ENCODE measurements at places on chromosomes 3 and 15.

DNA sequence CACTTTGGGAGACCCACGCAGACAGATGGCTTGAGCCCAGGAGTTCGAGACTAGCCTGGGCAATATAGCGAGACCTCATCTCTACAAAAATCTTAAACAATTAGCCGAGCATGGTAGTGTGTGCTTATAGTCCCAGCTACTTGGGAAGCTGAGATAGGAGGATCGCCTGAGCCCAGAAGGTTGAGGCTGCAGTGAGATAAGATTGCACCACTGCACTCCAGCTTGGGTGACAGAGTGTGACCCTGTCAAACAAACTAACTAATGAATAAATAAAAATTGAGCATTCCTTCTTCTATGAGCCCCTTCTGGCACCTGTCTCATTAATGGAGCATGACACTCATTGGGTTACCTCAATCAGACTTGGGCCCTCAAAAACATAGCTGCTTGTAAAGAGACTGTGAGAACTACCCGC is 7.5 kb downstream of the ZDHHC3 start:
- DNase-seq, result no peak

DNA sequence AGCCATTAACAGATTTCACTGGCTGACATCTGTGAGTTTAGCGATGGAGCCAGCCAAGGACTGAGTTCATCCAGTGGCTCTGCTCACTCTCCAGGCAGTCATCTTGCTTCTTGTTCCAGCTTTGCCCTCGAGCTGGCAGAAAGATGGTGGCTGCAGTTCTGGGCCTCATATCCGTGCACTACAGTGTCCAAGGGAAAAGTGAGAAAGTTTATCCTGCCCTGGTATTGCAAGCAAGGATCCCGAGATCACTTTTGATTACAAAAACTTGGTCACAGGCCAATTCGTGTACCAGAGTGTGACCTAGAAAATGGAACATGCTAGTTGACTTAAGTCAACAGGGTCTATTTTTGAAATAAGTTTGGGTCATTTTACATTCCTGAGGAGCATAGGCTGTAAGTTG is 288.0 kb upstream of the CHRM5 start:
- no peak for DNase-seq

- no peak for DNase-seq
Measured at GRCh38 chr3:10726787-10727186, 89.2 kb upstream of the SLC6A11 start.

DNA sequence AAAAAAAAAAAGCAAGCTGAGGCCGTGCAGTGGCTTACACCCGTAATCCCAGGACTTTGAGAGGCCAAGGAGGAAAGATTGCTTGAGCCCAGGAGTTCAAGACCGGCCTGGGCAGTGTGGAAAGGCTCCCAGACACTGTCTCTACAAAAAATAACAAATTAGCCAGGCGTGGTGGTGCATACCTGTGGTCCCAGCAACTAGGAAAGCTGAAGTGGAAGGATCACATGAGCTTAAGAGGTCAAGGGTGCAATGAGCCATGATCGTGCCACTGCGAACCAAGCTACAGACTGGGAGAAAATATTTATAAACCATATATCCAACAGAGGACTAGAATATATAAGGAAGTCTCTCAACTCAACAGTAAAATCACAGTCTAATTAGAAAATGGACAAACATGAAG is 10.0 kb downstream of the KLHDC8B start:
- DNase-seq, result no peak

DNA sequence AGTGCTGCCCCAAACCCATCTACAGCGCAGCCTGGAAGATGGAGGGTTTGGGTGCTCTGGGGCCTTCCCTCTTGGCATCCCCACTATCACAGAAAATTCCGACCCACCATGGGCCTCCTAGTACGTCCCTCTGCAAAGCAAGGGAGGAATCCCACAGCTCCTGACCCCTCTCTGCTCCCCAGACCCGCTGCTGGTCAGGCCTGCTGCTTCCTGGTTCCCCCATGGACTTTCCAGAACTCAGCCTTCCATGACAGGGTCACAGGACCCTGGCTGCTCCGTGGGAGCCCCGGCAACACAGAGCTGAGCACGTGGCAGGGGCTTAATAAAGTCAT is 3.1 kb upstream of the LOXL1 start:
- DNase-seq, result no peak

DNA sequence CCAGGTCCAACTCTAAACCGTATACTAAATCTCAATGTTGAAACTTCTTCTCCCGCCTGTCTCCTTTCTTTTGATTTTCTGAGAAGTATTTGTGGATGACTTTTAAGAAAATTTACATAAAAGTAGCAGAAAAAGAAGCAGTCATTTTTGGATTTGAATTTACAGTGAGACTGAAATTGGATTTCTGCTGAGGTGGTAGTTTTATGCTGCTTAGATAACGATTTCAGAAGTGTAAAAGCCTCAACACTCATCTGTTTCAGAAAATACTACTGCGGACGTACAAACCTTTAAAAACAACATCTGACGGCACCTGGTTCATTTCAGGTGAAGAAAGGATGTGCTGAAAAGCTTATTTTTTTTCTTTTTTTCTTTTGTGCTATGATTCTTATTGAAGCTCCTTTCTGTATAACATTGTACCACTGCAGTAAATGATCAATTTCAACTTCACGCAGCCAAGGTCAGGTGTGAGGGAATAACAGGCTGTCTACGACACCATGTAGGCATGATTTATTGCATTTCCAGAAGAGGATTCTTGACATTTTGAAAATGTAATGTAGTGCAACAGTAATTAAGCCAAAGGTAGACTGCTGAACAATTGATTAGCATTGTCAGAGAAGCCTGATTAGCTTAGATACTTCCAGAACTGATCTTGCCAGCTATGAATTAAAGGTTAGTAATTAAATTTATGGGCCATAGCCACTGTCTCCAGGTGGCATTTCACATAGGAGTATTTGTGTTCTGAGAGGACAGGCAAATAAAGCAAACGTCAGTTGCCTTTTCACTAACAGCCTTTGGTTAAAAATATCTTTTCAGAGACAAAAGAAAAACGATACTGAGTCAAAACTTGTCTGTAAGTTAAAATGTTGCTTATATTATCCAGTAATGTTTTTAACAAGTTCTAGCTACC is 134.6 kb upstream of the KBTBD8 start:
- no peak for DNase-seq

DNA sequence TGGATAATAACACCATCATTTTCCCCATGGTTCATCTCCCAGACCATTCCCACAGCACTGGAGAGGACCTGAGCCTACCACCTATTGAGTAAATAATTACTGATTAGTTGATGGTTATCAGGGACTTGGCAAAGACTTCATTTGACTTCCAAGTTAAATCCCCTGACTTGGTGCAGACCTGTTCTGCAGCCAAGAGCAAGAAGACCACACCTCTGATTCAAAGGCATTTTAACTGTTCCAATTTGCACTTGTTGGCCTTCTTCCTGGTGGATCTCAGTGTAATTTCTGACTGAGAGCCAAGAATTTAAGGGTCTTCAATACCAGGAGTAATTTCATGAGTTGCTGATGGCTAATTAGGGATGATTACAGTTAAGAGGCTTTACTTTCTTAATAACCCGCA is 24.0 kb downstream of the THSD4 start:
- no peak for DNase-seq

DNA sequence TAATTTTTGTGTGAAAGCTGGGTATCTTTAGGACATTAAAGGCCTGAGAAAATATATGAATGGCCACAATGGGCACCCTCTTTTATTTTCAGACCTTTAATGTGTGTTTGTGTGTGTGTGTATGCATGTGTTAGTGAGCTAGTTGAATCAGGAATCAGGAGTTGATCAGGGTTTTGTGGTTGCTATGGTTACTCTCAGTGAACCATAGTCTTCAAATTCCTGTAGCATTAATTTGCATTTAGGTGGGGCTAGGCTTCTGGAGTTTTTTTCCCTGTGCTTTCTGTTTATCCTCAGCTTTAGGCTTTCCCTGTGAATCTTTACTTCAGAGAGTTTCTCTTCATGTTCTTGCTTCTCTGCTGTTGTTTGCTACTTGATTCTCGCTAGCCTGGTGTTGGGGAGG is 122.0 kb upstream of the ONECUT1 start:
- no peak for DNase-seq

DNA sequence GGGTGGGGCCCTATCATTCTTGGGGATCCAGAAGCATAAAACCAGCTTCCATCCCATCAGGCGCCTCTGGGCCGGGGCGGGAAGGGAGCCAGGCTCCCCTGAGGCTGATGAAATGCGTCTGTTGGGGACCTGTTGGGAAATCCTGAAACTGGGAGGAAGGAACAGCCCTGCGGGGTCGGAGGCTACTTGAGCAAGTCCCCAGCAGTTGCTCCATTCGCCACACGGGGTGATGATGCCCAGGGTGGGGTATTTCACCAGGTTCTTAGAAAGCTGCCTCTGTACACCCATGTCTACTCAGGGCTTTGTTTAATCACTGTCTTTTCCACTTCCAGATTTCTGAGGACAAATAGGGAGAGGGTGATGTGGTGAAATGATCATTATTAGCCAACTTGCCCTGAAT is 25.4 kb upstream of the TSEN2 start:
- DNase-seq, result no peak

- DNase-seq, result no peak
Measured at GRCh38 chr3:182115328-182116015, 403.7 kb downstream of the SOX2 start.

GRCh38 chr3:47803480-47804025 is 615 bp downstream of the DHX30 start:
- no peak for DNase-seq

GRCh38 chr15:48433226-48433886 is 102.1 kb downstream of the DUT start:
- DNase-seq, result no peak

DNA sequence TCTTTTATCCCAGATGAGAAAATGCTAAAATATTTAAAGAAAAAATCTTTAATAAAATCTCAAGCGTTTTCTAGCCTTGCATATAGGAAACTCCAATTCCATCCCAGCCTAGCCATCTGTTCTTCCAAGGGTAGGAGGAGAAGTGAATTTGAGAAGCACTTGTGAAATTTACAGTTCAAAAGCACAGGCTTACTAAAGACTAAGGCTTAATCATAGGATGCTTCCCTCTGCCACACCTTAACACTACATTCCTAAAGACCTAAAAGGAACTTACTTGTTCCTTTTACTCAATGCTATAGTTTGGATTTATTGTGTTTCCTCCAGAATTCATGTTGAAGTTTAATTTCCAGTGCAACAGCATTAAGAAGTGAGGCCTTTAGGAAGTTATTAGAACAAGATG is 764.8 kb upstream of the CADM2 start:
- no peak for DNase-seq

GRCh38 chr15:66965201-66965900 is 100.1 kb upstream of the SMAD3 start:
- no peak for DNase-seq

DNA sequence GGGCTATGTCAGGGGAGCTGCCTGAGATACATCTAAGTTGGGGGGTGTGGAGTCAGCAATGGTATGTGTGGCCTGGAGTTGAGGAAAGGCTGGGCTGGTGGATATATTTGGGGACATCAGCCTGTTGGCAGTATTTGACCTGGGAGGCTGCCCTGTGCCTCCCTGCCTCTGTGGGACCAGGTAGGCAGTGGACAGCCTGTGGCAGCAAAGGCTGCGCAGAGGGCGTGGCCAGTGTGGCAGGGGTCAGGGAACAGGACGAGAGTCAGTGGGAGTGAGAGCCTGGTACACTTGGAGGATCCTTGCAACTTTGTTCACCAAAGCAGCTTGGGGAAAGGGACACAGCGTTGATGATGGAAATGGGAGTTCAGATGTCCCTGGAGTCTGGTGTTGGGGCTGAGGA is 15.0 kb downstream of the TEX264 start:
- no peak for DNase-seq

GRCh38 chr3:137582484-137582883 is 181.6 kb upstream of the SOX14 start:
- DNase-seq, result no peak

DNA sequence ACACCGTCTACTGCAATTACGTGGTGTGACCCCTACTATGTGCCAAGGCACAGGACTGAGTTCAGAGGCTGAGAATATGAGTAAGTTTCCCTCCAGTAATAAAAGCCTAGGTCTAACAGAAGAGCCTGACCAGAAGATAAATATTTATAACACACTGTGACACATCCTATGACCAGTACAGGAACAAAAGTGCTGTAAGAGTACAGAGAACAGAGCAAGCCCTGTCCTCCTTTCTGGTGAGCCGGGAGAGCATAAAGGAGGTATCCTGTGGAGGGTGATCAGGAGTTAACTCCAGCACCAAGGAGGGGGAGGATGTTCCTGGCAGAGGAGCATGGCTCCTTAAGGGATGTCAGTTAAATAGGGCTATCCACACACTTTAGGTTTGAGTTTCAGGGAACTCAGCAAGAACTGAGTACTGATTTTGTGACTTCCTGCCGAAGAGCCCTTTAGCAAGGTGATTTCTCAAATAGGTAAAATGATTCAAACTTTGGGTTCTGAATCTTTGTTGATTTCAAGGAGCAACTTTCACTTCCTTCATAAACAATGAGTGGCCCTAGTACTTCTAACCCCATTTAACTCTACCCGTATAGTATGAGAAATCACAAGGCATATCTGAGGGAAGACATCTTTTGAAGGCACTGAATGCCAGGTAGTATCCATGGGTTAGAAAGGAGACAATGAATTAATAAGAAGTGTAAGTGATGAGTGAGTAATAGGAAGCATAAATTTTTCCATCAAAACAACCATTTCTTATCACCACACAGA is 198.0 kb downstream of the THRB start:
- DNase-seq, result no peak

GRCh38 chr3:39935261-39935660 is 125.9 kb downstream of the MYRIP start:
- DNase-seq, result no peak

DNA sequence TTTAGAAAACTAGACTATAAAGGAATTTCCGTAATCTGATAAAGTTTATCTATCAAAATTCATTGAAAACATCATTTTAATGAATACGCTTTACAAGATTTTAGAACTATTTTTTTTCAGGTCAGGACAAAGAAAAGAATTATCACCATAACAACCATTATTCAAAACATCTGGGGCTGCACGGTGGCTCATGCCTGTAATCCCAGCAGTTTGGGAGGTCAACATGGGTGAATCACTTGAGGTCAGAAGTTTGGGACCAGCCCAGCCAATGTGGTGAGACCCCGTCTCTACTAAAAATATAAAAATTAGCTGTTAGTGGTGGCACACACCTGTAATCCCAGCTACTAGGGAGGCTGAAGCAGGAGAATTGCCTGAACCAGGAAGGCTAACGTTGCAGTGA is 260.4 kb downstream of the WNT5A start:
- DNase-seq, result no peak

- no peak for DNase-seq
Measured at GRCh38 chr3:159144891-159145290, 343.0 kb downstream of the MFSD1 start.

DNA sequence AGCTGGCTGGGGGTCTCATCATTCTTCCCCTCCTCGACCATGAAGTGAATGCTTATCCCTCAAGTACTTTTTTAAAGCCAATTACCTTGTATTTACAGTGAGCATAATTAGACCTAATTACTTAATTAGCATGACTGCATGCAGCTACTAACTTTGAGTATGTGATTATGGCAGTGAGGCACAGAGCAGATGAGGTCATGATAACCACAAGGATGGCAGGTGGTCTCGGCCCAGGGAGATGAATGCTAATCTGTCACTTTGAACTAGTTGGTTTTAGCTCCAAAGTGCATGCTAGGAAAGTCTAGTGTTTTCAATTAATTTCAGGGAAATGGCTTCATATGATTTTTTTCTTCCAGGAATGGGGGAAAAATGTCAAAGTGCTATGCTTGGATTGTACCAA is 233.8 kb downstream of the NTRK3 start:
- DNase-seq, result no peak

GRCh38 chr15:65766422-65767263 is 25.4 kb downstream of the DENND4A start:
- DNase-seq, result no peak

- DNase-seq, result no peak
Measured at GRCh38 chr3:123098426-123099330, 31.9 kb downstream of the PDIA5 start.

Measured in CD4-positive, alpha-beta T cell (primary cell).